ENCODE measurements at places on chromosomes 5 and 9. TPM values are rescaled to one million over a fixed set of nuclear protein-coding genes. Genes with fewer than 3 reads are reported as not detected.

The BBLN gene
- total RNA-seq, result 47.7 TPM

The CFAP77 gene
- not detected for total RNA-seq

The CD14 gene
- total RNA-seq, result 4.5 TPM

The WDR36 gene
- 36.7 TPM for total RNA-seq

The CWC27 gene
- total RNA-seq, result 23.6 TPM

The GAPVD1 gene
- total RNA-seq, result 77.6 TPM

The C5orf63 gene
- 19.2 TPM for total RNA-seq

The IFNA21 gene
- not detected for total RNA-seq

The PDGFRB gene
- total RNA-seq, result 0.49 TPM

The BARHL1 gene
- not detected for total RNA-seq

The TIFAB gene
- total RNA-seq, result not detected

The TAS2R1 gene
- total RNA-seq, result not detected

The GAS1 gene
- 0.29 TPM for total RNA-seq

The LCN15 gene
- not detected for total RNA-seq

The CER1 gene
- total RNA-seq, result not detected

GRCh38 chr9:71812385-71812784 lies 44.1 kb upstream of the CEMIP2 start:
- H3K36me3 ChIP-seq, result no peaks in the 10 kb centered on the region
- no peaks in the 10 kb centered on the region for H3K27me3 ChIP-seq

- H3K4me1 ChIP-seq, result peaks cover 3% of the 10 kb centered on the region
- DNase-seq, result no peak
- no peak overlapping the region for H3K27ac ChIP-seq
- H3K4me3 ChIP-seq, result no peak overlapping the region
- peaks cover 47% of the 10 kb centered on the region for H3K27me3 ChIP-seq
- H3K36me3 ChIP-seq, result peaks cover 4% of the 10 kb centered on the region
Observed at GRCh38 chr5:90562341-90562740, 3.7 kb downstream of the ADGRV1 start.

GRCh38 chr5:68464424-68464823 lies 248.9 kb downstream of the PIK3R1 start:
- no peak for DNase-seq
- H3K27me3 ChIP-seq, result no peaks in the 10 kb centered on the region
- peaks cover 2% of the 10 kb centered on the region for H3K4me1 ChIP-seq

DNA sequence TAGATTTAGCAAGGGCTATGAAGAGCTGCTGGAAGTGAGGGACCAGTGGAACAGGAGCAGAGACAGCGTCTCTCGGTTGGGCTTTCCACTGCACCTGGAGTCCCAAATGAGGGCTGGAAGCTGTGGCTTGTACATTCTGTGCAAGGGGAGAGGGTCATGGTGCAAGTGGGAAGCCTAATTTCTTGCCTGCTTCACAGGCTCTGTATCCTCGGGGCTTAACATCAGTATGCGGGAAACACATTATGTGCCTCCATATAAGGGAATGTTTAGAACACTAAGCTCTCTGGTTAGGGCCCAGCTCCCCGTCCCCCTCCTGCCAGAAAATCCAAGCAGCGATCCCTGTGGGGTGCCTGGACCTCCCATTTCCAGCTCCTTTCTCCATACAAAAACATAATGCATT lies 89.0 kb upstream of the NIPAL4 start:
- no peaks in the 10 kb centered on the region for H3K27me3 ChIP-seq
- DNase-seq, result no peak
- no peak overlapping the region for H3K4me3 ChIP-seq
- no peaks in the 10 kb centered on the region for H3K36me3 ChIP-seq
- H3K4me1 ChIP-seq, result peaks cover 12% of the 10 kb centered on the region

- peaks cover 2% of the 10 kb centered on the region for H3K27me3 ChIP-seq
- no peak overlapping the region for H3K27ac ChIP-seq
- H3K36me3 ChIP-seq, result no peaks in the 10 kb centered on the region
- DNase-seq, result no peak
- H3K4me3 ChIP-seq, result no peak overlapping the region
- H3K4me1 ChIP-seq, result no peaks in the 10 kb centered on the region
Observed at GRCh38 chr5:174553556-174553955, 170.8 kb upstream of the MSX2 start.

DNA sequence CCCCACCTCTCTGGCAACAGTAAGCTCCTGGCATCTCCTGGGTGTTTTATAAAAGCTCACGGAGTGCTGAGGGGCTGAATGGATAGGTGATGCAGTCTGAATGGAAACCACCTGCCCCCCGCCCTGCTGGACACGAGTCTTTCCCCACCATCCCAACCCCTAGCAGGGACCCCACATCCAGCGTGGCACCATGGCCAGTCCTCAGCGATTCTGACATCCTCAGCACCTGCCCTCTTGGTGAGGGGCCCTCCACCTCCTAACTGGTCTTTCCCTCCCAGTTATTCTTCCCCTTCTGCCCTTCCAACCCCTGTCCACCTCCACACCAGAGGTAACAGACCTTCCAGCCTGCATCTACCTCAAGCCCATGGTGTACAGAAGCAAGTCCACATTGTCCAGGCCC lies 38.7 kb upstream of the GABBR2 start:
- no peak for DNase-seq
- no peaks in the 10 kb centered on the region for H3K27me3 ChIP-seq
- H3K27ac ChIP-seq, result no peak overlapping the region
- H3K4me1 ChIP-seq, result no peaks in the 10 kb centered on the region

DNA sequence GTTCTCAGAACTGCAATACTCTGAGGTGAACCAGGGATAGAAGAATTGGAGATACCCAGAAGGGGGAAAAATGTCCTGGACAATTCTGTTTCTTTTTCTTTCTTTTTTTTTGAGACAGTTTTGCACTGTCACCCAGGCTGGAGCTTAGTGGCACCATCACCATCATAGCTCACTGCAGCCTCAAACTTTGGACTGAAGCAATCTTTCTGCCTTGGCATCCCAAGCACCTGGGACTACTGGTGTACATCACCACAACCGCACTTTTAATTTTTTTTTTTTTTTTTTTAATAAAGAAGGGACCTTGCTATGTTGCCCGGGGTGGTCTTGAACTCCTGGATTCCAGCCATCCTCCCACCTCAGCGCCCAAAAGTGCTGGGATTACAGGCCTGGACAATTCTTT lies 1.9 kb downstream of the EMB start:
- no peaks in the 10 kb centered on the region for H3K27me3 ChIP-seq
- H3K36me3 ChIP-seq, result no peaks in the 10 kb centered on the region
- H3K27ac ChIP-seq, result peak overlapping the region; percentile 100
- DNase-seq, result no peak

GRCh38 chr9:27426511-27427271 lies 97.4 kb upstream of the IFNK start:
- H3K4me1 ChIP-seq, result no peaks in the 10 kb centered on the region
- DNase-seq, result no peak
- no peaks in the 10 kb centered on the region for H3K36me3 ChIP-seq
- no peaks in the 10 kb centered on the region for H3K27me3 ChIP-seq

- peak; percentile 82 for DNase-seq
- no peak overlapping the region for H3K4me3 ChIP-seq
- H3K27ac ChIP-seq, result no peak overlapping the region
- no peaks in the 10 kb centered on the region for H3K4me1 ChIP-seq
- no peaks in the 10 kb centered on the region for H3K36me3 ChIP-seq
Observed at GRCh38 chr5:137743031-137743640, 7.2 kb upstream of the KLHL3 start.

DNA sequence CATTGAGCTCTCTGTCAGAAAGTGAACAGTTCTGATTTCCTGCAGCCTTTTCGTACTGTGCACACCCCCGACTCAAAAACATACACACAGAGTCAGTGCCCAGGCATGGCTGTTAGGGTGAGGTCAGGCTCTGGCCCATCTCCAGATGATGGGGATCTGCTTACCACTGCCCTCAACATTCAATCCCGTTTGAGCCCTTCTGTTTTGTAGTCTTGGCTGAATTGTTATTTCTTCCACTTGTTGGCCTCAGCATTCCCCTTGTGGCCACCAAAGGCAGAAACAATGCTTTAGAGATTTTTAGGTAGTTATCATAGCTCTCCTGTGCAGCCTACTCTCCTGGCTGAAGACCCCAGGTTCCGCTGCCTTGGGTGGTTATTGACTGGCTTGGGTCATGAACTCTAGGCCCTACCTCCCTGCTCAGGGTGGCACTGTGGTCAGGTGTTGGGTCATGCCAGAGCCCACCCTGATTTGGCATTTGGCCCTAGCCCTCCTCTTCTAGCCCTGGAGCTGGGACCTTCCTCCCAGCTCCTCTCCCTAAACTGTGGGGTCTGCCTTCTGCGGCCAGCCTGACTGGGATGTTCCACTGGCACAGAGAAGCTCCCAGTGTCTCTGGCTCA lies 7.8 kb upstream of the MYOZ3 start:
- H3K4me1 ChIP-seq, result peaks cover 3% of the 10 kb centered on the region
- no peak overlapping the region for H3K27ac ChIP-seq
- H3K27me3 ChIP-seq, result no peaks in the 10 kb centered on the region
- H3K36me3 ChIP-seq, result no peaks in the 10 kb centered on the region

GRCh38 chr5:143231973-143232812 lies 171.3 kb downstream of the NR3C1 start:
- H3K27ac ChIP-seq, result peak overlapping the region; percentile 3
- H3K4me3 ChIP-seq, result no peak overlapping the region
- peaks cover 20% of the 10 kb centered on the region for H3K4me1 ChIP-seq
- H3K27me3 ChIP-seq, result no peaks in the 10 kb centered on the region

GRCh38 chr5:102018690-102019089 lies 277.4 kb downstream of the SLCO4C1 start:
- H3K4me3 ChIP-seq, result no peak overlapping the region
- no peak for DNase-seq
- H3K27ac ChIP-seq, result no peak overlapping the region
- no peaks in the 10 kb centered on the region for H3K36me3 ChIP-seq
- H3K27me3 ChIP-seq, result peaks cover 9% of the 10 kb centered on the region

- peaks cover 47% of the 10 kb centered on the region for H3K27me3 ChIP-seq
- peak overlapping the region; percentile 63 for H3K4me3 ChIP-seq
- H3K27ac ChIP-seq, result no peak overlapping the region
- DNase-seq, result no peak
- peaks cover 20% of the 10 kb centered on the region for H3K4me1 ChIP-seq
Observed at GRCh38 chr5:80034559-80034958, 589 bp upstream of the THBS4 start.

DNA sequence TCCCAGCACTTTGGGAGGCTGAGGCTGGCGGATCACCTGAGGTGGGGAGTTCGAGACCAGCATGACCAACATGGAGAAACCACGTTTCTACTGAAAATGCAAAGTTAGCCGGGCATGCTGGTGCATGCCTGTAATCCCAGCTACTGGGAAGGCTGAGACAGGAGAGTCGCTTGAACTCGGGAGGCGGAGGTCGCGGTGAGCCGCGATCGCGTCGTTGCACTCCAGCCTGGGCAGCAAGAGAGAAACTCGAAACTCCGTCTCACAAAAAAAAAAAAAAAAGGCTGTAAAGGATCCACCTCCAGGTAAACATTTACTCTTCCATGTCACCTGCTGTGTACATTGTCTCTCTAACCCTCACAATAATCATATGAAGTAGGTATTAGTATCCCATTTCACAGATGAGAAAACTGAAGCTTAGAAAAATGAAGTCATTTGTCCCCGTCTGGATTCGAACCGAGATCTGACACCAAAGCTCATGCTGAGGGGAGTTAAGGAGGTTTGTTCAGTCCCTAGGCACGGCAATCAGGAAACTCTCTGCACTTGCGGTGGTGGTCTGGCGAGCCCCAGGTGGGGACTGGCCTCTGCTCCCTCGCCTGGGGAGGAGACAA lies 494 bp upstream of the DOCK2 start:
- H3K36me3 ChIP-seq, result peaks cover 31% of the 10 kb centered on the region
- no peak for DNase-seq
- peak overlapping the region; percentile 93 for H3K4me3 ChIP-seq
- H3K27me3 ChIP-seq, result peaks cover 6% of the 10 kb centered on the region
- H3K27ac ChIP-seq, result peak overlapping the region; percentile 92

GRCh38 chr9:94887721-94888120 lies 161.2 kb downstream of the AOPEP start:
- DNase-seq, result no peak
- H3K27me3 ChIP-seq, result no peaks in the 10 kb centered on the region
- no peak overlapping the region for H3K27ac ChIP-seq
- peaks cover 2% of the 10 kb centered on the region for H3K4me1 ChIP-seq

DNA sequence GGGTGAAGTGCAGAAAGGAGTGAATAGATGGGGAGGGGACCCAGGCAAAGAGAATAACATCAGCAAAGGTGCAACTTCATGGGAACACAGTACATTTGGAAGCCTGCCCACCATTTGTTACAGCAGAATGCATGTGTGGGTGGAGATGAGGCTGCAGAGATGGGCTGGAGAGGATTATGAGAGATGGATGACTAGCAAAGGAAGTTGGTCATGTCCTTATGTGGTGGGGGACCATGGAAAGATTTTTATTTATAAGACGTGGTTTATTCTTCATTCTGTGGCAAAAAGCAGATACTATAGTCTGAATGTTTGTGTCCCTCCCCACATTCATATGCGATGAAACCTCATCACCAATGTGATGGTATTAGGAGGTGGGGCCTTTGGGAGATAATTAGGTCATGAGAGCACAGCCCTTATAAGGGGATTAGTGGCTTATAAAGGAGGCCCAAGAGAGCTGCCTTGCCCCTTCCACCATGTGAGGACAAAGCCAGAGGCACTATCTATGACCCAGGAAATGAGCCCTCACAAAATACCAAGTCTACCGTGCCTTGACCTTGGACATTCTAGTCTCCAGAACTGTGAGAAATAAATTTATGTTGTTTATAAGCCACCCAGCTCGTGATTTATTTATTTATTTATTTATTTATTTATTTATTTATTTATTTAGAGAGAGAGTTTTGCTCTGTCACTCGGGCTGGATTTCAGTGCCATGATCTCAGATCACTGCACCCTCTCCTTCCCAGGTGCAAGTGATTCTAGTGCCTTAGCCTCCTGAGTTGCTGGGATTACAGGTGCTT lies 483.7 kb downstream of the RAB3C start:
- no peaks in the 10 kb centered on the region for H3K4me1 ChIP-seq
- H3K36me3 ChIP-seq, result no peaks in the 10 kb centered on the region
- no peak overlapping the region for H3K27ac ChIP-seq
- H3K4me3 ChIP-seq, result no peak overlapping the region
- H3K27me3 ChIP-seq, result no peaks in the 10 kb centered on the region

- no peak for DNase-seq
- peaks cover 4% of the 10 kb centered on the region for H3K27me3 ChIP-seq
Observed at GRCh38 chr5:142290577-142291299, 34.1 kb downstream of the SPRY4 start.

DNA sequence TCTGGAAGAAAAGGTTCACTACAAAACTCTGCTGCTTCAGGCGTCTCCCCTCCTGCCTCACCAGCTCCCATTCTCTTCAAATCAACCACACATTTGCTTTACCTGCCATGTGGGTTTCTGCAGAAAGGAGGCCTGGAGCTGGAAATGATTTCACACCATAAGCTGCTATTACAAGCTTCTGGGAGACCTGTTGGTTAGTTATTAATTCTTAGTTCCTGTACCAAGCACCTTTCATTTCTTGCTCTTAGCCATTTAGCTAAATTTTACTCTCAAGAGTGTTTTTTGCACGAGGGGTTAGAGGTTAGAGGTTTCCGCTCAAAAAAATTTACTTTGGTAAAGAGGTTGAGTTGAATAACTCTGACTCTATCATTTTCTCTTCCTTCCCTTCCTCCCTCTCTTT lies 70.3 kb downstream of the MAP1B start:
- H3K4me1 ChIP-seq, result no peaks in the 10 kb centered on the region
- DNase-seq, result no peak
- no peak overlapping the region for H3K27ac ChIP-seq
- peaks cover 14% of the 10 kb centered on the region for H3K27me3 ChIP-seq

- no peak within 1 kb of the TSS for H3K27ac ChIP-seq
- H3K27me3 ChIP-seq, result peaks cover 9% of the 10 kb centered on the region
- peaks cover 7% of the 10 kb centered on the region for H3K4me1 ChIP-seq
- no peak for DNase-seq
- H3K4me3 ChIP-seq, result no peak within 1 kb of the TSS
Observed at GRCh38 chr5:75611311-75612225, at the start of gene ANKDD1B. Gene ANKDD1B (plus strand): TSS chr5:75611453. CDS start chr5:75611635, 182 bp downstream.

Measured in naive thymus-derived CD8-positive, alpha-beta T cell (primary cell).